ENCODE measurements at places on chromosomes 7 and 10. TPM values are rescaled to one million over a fixed set of nuclear protein-coding genes. Genes with fewer than 3 reads are reported as not detected.

DNA sequence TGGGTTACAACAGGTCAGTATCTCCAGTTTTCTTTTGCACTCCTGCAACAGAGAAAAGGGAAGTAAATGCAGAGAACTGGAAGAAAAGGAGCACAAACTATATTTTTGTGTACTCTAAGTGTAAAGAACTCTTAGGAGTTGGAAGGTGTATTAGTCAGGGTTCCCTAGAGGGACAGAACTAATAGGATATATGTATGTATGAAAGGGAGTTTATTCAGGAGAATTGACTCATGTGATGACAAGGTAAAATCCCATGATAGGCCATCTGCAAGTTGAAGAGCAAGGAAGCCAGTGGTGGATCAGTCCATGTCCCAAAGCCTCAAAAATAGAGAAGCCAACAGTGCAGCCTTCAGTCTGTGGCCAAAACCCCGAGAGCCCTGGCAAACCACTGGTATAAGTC lies 22.6 kb upstream of the RAB18 start:
- H3K27me3 ChIP-seq = no peaks in the 10 kb centered on the region
- H3K4me1 ChIP-seq = no peaks in the 10 kb centered on the region
- no peak overlapping the region for H3K27ac ChIP-seq

- H3K4me1 ChIP-seq = no peaks in the 10 kb centered on the region
- DNase-seq = no peak
- H3K27ac ChIP-seq = no peak overlapping the region
- no peaks in the 10 kb centered on the region for H3K36me3 ChIP-seq
Observed at GRCh38 chr7:41501466-41501865, 201.4 kb downstream of the INHBA start.

- no peaks in the 10 kb centered on the region for H3K27me3 ChIP-seq
- H3K36me3 ChIP-seq = no peaks in the 10 kb centered on the region
- peak; percentile 33 for DNase-seq
Observed at GRCh38 chr10:13722747-13723653, 136.2 kb downstream of the PRPF18 start.

The LBX1 gene
- total RNA-seq = not detected

The VIPR2 gene
- 1.4 TPM for total RNA-seq

- no peak overlapping the region for H3K4me3 ChIP-seq
- H3K4me1 ChIP-seq = peaks cover 4% of the 10 kb centered on the region
- no peak overlapping the region for H3K27ac ChIP-seq
- DNase-seq = no peak
- no peaks in the 10 kb centered on the region for H3K27me3 ChIP-seq
- peaks cover 22% of the 10 kb centered on the region for H3K36me3 ChIP-seq
Observed at GRCh38 chr10:87771871-87772500, 46.0 kb downstream of the ATAD1 start.

DNA sequence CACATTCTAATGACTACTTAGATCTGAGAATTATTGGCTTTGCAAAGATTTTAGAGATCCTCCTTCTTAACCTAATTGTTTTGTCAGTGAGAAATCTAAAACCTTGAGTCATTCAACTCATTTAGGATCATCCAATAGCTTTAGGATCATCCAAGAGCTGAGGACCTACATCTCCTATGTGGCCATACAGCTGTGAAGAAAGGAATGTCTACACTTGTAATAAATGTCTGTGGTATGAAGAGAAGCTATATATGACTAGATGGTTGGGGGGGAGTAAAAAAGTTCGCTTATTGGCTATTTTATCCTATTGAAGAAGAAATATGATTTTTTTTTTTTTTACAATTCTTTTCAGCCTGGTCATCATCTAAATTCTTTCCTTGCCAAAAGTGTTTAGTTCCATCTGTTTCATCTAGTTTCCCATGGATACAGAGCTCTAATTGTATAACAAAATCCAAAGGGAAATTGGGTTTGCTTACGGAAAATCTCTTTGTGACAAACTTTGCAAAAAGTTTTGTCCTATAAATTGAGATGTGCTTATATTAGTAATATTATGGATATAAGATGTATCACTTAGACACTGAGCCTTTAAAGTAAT lies 196.7 kb downstream of the PRKG1 start:
- H3K27me3 ChIP-seq = no peaks in the 10 kb centered on the region
- H3K4me3 ChIP-seq = no peak overlapping the region
- H3K27ac ChIP-seq = no peak overlapping the region
- H3K4me1 ChIP-seq = no peaks in the 10 kb centered on the region
